ENCODE measurements at places on chromosomes 1 and 21.

GRCh38 chr1:182507685-182508084, 57.7 kb downstream of the RGSL1 start:
- DNase-seq, result no peak

DNA sequence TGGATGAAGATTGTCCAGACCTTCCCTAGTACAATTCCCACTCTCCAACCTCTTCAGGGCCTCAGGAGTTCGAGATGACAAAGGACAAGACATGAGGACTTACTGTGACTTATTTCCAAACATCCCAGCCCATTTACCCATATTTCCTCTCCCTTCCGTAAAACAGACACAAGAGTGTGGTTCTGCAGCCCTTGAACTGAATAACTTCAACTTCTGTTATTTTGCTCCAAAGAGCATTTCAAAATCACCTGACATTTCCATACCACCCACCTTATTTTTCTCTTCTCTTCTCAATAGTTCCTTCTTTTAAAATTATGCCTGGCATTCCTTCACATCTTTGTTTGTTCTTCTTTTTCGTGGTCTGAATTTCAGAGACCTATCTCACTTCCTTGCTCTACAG, 8.7 kb upstream of the OR10K2 start:
- no peak for DNase-seq

DNA sequence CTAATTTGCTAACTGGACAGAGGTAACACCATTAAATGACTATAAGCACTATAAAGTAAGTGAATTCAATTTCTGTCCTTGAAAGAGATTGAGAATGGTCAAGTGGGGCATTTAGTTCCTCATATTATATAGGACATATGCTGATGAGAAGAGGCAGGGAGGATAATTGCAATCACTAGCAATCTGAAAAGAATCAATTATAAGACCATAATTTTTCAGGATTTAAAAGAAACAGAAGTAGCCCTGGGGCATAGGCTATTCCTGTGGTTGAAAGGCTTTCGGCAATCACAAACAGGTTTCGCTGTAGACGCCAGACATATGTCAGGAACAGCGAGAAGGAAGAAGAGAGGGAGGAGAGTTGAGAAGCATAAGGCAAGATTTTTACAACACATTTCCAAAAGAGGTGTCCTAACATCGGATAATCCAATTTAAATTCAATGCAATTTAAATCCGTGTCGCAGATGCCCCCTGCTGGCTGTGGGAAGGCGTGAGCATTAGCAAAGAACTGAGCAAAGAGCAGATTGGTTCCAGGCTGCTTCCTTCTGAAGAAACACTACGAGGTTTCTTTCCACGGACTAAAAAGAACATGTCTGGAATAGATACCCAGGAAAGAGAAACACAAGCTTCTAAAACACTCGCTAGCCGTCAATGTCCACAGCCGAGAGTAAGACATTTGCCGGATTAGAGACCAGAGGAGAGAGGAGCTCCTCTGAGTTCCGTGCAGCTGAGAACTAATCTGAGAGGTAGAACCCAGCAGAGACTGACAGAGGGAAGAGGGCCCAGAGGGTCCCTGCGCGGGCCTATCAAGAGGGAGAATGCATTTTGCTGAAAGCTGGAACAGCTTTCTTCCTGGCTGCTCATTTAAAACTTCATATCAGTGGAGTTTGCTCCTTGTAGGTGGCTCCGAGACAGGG, 27.9 kb downstream of the RGS5 start:
- DNase-seq, result peak; percentile 79

DNA sequence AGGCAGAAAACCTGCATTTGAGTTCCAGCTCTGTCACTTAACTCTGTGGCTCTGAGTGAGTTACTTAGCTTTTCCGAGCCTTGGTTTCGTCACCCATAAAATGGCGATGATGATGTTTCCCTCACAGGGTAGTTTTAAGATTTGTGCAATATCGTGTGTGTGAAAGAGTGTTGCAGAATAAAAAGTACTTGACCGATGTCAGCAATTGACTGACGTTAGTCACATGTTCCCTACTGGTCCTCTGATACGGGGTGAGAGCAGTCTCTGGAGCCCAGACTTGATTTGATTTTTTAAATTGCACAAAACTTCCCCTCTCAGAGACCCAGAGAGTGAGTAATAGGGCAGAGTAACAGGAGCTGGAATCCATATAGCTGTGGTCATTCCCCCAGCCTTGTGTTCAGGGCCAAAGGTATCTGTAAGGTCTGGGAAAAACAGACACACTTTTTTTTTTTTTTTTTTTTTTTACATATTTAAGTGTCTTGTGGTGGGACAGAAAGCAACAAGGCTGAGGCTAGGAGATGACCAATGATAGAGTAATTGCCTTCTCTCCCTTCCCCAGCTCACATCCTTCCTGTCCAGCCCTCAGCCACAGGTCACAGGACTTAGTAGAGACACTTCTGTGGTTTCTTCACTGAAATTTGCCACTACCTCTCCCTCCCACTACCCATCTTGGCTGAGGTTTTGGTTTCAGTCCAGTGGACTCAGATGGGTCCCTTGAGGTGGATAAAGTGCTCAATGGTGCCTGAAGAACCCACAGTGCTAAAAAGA, 2.0 kb downstream of the FCER1G start:
- DNase-seq, result peak; percentile 80

DNA sequence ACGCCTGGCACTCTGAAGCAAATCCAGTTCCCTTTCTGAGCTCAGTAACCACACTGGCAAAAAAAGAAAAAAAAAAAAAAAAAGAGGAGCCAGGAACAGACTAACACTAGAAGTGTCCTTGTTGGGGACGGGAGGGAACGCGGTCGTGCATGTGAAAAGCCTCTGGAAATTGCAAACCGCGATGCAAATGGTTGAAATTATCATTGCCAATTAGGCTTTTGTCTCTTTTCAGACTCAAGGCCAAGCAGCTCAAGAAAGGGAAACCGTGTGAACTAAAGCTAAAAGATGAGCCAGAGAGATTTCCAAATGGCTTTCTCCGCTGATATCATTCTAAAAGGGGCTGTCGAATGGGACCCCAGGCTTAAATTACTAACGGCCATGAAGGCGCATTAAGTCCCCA, 13.5 kb downstream of the TRABD2B start:
- no peak for DNase-seq

DNA sequence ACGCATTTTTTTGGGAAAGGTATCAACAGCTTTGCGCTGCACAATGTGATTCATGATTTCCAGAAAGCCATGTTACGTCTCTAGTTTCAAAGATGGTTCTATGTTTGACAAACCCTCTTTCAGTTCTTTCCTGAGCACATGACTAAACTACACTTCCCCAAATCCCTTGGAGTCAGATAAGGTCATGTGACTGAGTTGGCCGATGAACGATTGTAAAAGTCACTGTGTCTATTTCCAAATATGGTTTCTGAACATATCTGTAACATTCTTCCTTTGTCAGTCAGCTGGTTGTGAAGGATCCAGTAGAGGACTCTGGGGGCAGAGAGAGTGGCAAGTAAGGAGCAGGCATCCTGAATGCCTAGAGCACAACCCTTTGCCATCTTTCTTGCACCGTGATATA, 35.4 kb downstream of the TMPRSS15 start:
- no peak for DNase-seq

DNA sequence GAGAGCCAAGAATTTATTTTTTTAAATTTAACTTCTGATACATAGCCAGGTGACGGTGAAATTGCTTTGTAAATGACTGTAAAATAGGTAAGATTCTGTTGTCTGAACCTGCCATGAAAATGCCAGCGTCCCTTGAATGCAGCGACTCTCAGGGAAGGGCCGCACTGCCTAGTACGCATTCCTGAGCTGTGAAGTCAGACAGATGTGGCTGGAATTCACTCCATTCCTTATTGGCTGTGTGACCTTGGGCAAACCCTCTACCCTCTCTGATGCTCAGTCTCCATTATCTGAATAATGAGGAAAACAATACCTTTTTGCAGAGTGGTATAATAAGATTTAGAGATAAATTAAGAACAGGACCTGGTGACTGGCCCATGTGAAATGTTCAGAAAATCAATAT, 167.1 kb upstream of the DAB1 start:
- no peak for DNase-seq

DNA sequence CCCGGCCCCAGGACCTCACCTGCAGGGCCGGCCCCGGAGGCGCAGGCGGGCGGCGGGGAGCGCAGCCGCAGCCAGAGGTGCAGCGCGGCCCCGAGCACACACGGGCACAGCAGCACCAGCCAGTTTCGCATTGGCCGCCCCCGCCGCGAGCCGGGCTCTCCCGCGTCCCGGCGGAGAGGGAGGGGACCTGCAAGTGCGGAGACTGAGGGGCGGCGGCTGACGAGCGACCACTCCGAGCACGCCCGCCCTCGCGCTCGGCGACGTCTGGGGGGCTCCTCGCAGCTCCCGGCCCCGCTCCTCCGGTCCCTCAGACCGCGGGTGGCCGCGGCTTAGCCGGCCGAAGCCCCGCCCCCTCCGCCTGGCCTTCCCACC, at the start of gene B3GALNT2:
Gene B3GALNT2 (minus strand): TSS at position 331 of the 372 bp plus-strand sequence. CDS start 200 bp downstream, at position 131.
- DNase-seq, result no peak

DNA sequence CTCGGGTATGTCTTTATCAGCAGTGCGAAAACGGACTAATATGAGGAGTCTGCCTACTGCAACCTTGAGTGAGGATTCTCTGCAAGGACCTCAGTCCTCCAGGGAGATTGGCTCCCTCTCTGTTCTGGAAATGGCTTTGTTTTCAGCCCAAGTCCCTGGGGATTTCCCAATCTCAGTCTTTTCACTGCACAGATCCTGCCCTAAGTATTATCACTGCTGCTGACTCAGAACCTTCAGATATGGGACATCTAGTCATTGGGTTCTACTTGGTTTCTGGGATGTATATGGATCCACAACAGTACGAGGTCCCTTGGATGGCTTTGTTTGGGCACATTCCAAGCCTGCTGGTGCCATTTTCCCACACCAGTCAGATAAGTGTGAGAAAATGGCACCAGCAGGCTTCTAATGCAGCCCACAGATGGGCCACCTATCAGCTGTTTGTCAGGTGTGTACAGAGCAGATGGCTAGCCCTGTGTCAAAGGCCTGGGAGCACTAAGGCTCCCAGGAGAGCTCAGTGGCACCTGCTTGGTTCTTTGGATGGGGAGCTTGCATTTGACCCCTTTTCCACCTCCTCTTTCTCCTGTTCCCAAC, 27.4 kb downstream of the ELF3 start:
- peak; percentile 43 for DNase-seq

GRCh38 chr1:157775101-157775870, 1.6 kb downstream of the FCRL2 start:
- DNase-seq, result no peak

- no peak for DNase-seq
These were observed 92.1 kb downstream of the ITPKB start for GRCh38 chr1:226646870-226647449.

DNA sequence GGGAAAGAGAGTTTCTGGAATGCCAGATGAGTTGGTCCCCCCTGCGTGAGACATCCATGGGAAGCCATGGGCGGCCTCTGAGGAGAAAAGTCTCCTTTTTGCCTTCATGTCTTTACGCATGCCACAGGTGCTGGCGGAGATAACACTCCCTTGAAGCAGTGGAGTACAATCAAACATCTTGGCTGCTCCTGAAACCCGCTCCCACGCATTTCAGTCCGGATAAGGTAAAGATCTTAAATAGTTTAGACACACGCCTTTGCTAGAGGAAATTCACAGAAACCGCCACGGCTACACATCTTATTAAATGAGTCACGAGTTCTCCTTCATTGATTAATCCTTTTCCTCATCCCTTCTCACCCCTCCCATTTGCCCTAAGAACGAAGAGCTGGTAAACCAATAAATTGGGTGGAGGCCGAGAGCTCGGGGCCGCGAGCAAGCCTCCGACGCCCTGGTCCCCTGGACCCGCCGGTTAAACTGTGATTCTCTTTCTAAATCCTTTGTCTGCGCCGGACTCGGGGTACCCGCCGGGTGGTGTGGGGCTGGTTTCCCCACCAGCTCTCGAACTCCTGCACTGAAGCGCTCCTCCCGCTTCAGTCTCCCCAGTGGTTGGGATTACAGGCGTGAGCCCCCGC, 6.6 kb upstream of the ZNF669 start:
- DNase-seq, result peak; percentile 19

Measured in fibroblast of lung (primary cell).